HT1080 (cell line): ENCODE measurements at places on chromosomes 6 and 20. TPM values are rescaled to one million over a fixed set of nuclear protein-coding genes. Genes with fewer than 3 reads are reported as not detected.

GRCh38 chr6:137467211-137467610 lies 27.0 kb downstream of the OLIG3 start:
- no peak for DNase-seq

Gene RIMS1
- 0.06 and 0.07 TPM in 2 replicates for total RNA-seq

GRCh38 chr6:155177363-155177961 lies 86.4 kb upstream of the CLDN20 start:
- DNase-seq: peak; percentile 67

Gene PRPH2
- not detected in 2 replicates for total RNA-seq

- DNase-seq: no peak
These were observed 92.1 kb downstream of the CRYBG1 start for GRCh38 chr6:106452628-106453027.

Gene RFX6
- not detected in 2 replicates for total RNA-seq

- DNase-seq: no peak
These were observed 184.5 kb downstream of the KIF16B start for GRCh38 chr20:16388731-16389130.

DNA sequence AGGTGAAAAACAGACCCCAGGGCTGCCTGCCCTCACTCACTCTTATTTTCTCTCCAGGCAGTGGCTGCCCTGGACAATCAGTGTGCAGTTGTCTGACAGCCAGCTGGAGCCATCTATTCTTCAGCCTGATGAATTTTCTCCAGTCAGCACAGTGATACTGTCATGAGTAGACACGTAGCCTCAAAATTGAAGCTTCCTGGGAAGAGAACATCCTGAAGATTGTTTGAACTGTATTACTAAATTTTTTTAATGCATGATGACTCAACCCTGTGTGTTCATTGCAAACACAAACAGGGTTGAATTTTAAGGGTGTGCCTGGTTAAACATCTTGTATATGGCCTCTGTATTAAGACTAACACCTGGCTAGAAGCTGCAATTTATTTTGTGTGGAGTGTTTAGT lies 49.8 kb upstream of the STXBP5 start:
- peak; percentile 80 for DNase-seq

DNA sequence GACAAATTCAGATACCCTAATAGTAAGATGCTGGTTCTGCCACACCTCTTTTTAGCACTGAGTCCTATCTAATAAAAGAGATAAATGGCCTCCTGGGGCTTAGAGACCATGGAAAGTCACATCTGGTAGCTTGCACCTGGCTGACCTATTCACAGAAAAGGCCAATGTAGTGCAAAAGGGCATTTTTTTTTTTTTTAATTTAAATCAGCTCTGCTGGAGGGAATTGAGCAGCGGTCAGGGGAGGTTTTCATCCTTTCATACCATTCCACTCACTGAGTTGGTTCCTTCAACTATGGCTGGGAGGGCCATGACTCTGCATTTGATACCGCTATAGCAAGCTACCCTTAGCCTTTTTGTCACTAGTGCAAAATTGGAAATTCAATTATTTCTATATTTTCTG lies 20.1 kb upstream of the HS3ST5 start:
- DNase-seq: no peak

Gene GSTA1
- total RNA-seq: not detected in 2 replicates

GRCh38 chr6:75402296-75402695 lies 91.3 kb downstream of the FILIP1 start:
- DNase-seq: peak; percentile 79

Gene EFCAB8
- not detected in 2 replicates for total RNA-seq

GRCh38 chr6:149480502-149481280 lies 4.1 kb downstream of the ZC3H12D start:
- DNase-seq: no peak

Gene KCNK15
- not detected in 2 replicates for total RNA-seq

- no peak for DNase-seq
These were observed 116.0 kb upstream of the JARID2 start for GRCh38 chr6:15129887-15130286.

GRCh38 chr6:51562198-51562597 lies 525.2 kb downstream of the PKHD1 start:
- no peak for DNase-seq
